ENCODE measurements at places on chromosomes 1 and 21.

DNA sequence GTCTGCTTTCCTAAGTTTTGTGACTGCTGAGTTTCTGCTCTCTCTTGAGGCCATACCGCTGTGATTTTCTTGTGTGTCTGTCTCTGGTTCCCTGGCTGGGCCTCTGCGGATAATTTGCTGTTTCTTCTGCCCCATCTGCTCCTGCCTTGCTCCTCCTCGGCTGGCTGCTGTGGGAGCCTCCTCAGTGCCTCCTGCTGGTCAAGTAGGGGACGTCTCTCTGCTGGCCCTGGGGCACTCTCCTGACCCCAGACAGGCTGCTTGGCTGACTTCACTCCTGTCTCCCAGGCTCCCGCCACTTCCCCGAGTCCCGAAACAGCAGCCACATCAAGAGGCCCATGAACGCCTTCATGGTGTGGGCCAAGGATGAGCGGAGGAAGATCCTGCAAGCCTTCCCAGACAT is 28.5 kb downstream of the ETNK2 start:
- H3K27me3 ChIP-seq: no peaks in the 10 kb centered on the region
- H3K36me3 ChIP-seq: peaks cover 57% of the 10 kb centered on the region
- H3K27ac ChIP-seq: peak overlapping the region; percentile 96
- H3K4me1 ChIP-seq: peaks cover 42% of the 10 kb centered on the region
- no peak overlapping the region for H3K4me3 ChIP-seq

- no peak overlapping the region for H3K27ac ChIP-seq
- H3K4me1 ChIP-seq: peaks cover 59% of the 10 kb centered on the region
- H3K4me3 ChIP-seq: no peak overlapping the region
- no peak for DNase-seq
- no peaks in the 10 kb centered on the region for H3K36me3 ChIP-seq
- peaks cover 6% of the 10 kb centered on the region for H3K27me3 ChIP-seq
Measured at GRCh38 chr1:116258668-116259419, 114.2 kb upstream of the ATP1A1 start.

GRCh38 chr1:8439015-8439702 is 121.2 kb downstream of the SLC45A1 start:
- H3K4me3 ChIP-seq: peak overlapping the region; percentile 75
- peak overlapping the region; percentile 99 for H3K27ac ChIP-seq
- H3K4me1 ChIP-seq: peaks cover 64% of the 10 kb centered on the region
- H3K36me3 ChIP-seq: peaks cover 41% of the 10 kb centered on the region
- no peaks in the 10 kb centered on the region for H3K27me3 ChIP-seq
- DNase-seq: peak; percentile 72

GRCh38 chr1:231950331-231951128 is 323.9 kb downstream of the DISC1 start:
- peaks cover 28% of the 10 kb centered on the region for H3K4me1 ChIP-seq
- no peak for DNase-seq
- peaks cover 6% of the 10 kb centered on the region for H3K36me3 ChIP-seq
- H3K4me3 ChIP-seq: no peak overlapping the region
- H3K27ac ChIP-seq: peak overlapping the region; percentile 73
- H3K27me3 ChIP-seq: no peaks in the 10 kb centered on the region

DNA sequence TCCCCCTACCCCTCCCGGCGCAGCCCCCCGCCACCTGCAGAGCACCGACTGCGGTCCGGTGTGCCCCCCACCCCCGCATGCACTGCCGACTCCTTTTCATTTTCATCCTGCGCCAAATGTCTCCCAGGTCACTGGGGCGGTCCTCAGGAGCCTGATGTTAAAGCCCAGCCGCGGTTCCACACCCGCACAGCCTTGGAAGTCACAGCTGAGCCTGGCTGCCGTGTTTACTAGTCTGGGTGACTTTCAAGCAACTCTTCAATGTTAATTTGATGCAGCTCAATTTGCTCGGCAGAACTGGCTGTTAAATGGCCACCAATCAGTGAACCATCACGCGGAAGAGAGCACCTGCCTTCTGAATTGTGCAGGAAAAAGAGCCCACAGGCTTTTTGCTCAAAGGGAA is 27.2 kb downstream of the THAP3 start:
- no peak for DNase-seq
- H3K27ac ChIP-seq: peak overlapping the region; percentile 91
- peak overlapping the region; percentile 18 for H3K4me3 ChIP-seq
- peaks cover 36% of the 10 kb centered on the region for H3K36me3 ChIP-seq
- H3K4me1 ChIP-seq: peaks cover 27% of the 10 kb centered on the region

DNA sequence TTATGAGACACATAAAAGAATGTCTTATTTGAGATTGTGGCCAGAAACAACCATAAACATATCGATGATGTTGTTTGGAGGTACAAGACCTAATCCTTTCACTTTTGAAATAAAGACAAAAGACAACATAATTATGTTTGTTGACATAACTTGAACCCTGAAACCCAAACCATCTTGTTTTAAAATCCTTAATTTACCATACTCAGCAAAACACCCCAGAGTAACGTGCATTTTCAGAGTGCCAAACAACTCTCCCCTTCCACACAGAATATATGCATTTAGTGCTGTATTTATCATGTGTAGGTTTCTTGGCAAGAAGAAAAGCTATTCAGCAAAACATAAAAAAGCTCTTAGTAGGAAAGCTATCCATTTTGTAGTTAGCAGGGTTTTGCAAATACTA is 17.5 kb downstream of the SIM2 start:
- no peak overlapping the region for H3K4me3 ChIP-seq
- H3K27ac ChIP-seq: no peak overlapping the region
- no peak for DNase-seq
- no peaks in the 10 kb centered on the region for H3K36me3 ChIP-seq
- H3K27me3 ChIP-seq: peaks cover 45% of the 10 kb centered on the region

- no peaks in the 10 kb centered on the region for H3K36me3 ChIP-seq
- no peaks in the 10 kb centered on the region for H3K27me3 ChIP-seq
- H3K4me3 ChIP-seq: no peak overlapping the region
- H3K27ac ChIP-seq: no peak overlapping the region
- no peak for DNase-seq
- peaks cover 17% of the 10 kb centered on the region for H3K4me1 ChIP-seq
Measured at GRCh38 chr1:234936612-234937389, 191.8 kb downstream of the TOMM20 start.

DNA sequence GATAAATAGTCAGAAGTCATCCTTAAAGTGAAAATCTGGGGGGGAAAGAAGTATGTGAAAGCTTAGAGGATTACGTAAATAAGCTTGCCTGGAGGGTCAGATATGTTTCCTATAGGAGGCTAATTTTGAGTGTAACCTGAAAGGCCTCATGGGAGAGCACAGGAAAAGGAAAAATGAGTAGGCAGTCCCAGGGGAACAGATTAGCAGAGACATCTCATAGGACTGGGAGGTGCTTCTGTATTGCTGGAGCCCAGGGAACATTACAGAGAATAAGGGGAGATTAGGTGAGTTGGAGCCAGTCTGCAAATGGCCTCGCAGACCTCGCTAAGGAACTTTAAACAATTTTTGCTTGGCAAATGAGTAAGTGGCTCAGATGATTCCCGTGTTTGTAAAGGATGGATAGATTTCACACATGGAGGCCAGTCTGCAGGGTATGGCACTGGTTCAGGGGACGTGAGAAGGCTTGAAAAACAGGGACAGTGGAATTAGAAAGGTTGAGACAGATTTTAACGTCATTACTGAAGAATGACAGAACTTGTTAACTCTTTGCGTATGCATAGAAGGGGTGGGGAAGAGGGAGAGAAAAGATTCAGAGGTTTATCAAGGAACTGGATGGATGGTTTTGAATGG is 149.1 kb downstream of the GREM2 start:
- H3K36me3 ChIP-seq: no peaks in the 10 kb centered on the region
- DNase-seq: no peak
- peaks cover 4% of the 10 kb centered on the region for H3K27me3 ChIP-seq
- no peak overlapping the region for H3K4me3 ChIP-seq
- no peak overlapping the region for H3K27ac ChIP-seq

DNA sequence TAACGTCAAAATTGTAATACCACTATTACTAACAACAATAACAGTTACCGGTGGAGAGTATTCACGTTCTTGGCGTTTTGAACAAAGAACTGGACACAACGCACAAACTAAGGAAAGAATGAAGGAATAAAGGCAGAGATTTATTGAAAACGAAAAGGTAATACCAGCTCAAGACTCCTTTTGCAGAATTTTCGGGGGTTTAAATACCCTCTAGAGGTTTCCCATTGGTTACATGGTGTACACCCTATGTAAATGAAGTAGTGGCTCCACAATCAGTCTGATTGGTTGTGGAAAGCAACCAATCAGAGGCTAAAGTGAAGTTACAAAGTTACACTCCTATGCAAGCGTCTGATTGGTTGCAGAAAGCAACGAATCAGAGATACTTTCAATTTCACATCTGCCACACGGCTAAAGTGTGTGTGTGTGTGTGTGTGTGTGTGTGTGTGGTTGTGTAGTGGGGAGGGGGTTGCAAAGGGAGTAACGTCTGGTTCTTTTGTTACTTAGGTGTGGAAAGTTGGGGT is 1.1 kb upstream of the GTF2B start:
- H3K27me3 ChIP-seq: peaks cover 6% of the 10 kb centered on the region
- peaks cover 27% of the 10 kb centered on the region for H3K4me1 ChIP-seq
- no peak for DNase-seq
- peaks cover 2% of the 10 kb centered on the region for H3K36me3 ChIP-seq
- peak overlapping the region; percentile 92 for H3K4me3 ChIP-seq
- H3K27ac ChIP-seq: no peak overlapping the region

DNA sequence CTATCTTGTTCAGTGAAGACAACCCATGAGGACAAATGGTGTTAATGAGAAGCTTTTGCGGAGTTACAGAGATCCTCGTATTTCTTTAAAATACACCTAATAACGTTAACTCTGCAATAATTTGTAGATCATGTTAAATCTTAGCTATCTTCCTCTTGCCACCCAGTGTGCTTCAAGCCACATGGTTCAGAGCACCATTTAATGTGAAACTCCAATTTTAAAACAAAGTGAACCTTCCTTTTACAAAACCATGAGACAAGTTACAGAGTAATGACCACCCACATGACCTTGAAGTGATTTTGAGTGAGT is 1.7 kb upstream of the KCNE2 start:
- H3K4me3 ChIP-seq: no peak overlapping the region
- H3K27me3 ChIP-seq: no peaks in the 10 kb centered on the region
- no peak overlapping the region for H3K27ac ChIP-seq
- peaks cover 5% of the 10 kb centered on the region for H3K36me3 ChIP-seq
- peaks cover 7% of the 10 kb centered on the region for H3K4me1 ChIP-seq
